ENCODE measurements at places on chromosomes 2 and 18.
A peak's percentile ranks its signal among the peaks of the same experiment; 100 is the strongest.

DNA sequence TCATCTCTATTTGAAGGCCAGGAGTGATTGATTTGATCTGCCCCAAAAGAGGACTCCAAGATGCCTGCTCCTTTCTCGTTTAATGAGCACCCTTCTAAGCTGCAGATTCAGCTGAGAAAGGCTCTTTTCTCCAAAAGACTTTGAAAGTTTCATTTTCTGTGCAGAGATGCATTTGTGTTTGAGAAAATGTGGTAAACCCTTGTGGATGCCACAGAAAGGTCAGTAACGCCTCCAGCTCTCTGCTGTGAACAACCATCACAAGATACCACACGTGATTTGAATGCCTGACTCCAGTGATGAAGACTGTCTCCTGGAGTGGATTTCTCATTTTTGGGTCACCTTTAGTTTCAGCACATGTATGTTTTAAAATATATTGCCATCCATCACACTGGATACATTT, 35.0 kb upstream of the CCDC85A start:
- no peak for DNase-seq

DNA sequence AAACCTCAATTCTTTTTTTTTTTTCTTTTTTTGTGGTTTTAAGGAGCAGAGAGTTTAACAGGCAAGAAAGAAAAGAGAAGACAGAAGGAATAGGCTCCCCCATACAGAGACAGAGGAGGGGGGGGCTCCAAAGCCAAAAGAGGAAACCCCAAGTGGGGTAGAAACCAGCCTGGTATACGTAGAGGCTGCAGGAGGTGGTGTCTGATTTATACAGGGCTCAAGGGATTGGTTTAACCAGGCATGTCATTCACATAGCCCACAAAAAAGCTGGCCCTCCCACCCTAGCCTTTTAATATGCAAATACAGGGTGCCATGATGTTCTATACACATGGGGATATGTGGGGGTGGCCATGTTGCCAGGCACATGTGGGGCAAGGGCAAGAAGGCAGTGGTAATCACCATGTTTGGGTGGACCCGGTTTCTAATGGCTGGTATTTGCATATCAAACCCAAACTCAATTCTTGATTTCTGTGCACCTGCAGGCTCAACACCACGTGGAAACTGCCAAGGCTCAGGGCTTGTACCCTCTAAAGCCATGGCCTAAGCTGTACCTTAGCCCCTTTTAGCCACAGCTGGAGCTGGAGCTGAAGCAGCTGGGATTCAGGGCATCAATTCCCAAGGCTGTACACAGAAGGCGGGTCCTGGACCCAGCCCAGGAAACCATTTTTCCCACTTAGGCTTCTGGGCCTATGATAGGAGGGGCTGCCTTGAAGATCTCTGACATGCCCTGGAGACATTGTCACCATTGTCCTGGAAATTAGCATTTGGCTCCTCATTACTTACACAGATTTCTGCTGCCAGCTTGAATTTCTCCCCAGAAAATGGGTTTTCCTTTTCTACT, 170.3 kb downstream of the MAIP1 start:
- DNase-seq = no peak

GRCh38 chr2:12456293-12457106, 260.2 kb upstream of the TRIB2 start:
- peak; percentile 36 for DNase-seq

DNA sequence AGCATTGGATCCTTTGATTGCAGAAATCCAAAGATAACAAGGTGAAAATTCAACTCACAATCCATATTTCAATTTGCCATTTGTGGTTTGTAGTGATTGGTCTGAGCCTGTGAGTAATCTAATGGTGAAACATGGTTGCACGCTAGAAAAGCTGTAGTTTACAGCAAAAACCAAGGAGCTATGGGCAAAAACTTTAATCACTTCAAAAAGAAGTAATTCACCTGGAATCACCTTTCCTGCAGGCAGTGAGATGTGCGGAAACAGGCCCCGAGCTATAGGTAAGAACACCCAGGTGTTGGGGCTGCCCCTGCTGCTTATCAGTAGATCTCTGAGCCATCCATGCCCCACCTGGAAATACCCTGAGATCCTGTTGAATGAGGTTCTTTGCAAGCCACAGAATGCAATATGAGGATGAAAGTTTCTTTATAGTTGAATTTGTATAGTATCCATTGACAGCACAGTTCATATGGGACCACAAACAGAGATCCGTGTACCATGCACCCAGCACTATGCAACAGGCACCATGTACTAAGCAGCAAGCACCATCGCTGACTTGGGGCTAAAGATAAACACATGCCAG, 208.2 kb downstream of the SPP2 start:
- no peak for DNase-seq

DNA sequence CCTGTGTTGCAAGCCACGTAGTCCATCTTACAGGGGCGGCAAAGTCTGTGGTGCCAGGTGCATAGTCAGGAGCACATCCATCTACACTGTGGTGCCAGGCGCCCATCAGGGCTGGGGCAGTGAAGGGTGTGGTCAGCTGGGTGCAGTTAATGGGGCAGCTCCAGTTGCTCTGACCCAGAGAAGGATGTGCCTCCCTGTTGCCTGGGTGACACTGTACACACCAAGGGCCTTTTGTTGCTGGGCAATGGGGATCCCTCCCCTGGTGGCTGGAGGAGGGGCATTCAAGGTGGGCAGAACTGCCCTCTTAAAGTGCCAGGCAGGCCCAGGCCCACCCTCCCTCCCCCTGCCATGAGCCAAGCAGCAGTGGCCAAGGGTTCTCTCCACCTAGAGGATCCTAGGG, 28.3 kb upstream of the IMP4 start:
- DNase-seq = no peak

DNA sequence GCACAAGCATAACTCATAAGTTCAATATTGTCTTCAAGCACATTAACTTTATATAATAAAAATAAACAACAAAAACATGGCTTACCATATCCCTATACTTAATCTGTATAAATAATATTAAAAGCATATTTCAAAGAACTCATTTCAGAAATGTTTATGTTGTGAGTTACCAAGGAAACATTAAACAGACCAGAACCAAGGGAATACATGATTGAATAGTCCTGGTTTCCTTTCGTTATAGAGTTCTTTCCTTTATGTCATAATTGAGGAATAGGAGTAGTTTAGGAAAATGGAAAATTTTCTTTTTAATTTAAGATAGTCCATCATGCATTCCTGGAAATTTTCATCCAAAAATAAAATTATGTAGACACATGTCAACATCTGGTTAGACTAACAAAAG, 343.0 kb downstream of the ERBB4 start:
- no peak for DNase-seq

- no peak for DNase-seq
Observed at GRCh38 chr2:170742896-170743529, 27.2 kb upstream of the ERICH2 start.

GRCh38 chr18:7094427-7094826, 23.2 kb downstream of the LAMA1 start:
- DNase-seq = no peak

DNA sequence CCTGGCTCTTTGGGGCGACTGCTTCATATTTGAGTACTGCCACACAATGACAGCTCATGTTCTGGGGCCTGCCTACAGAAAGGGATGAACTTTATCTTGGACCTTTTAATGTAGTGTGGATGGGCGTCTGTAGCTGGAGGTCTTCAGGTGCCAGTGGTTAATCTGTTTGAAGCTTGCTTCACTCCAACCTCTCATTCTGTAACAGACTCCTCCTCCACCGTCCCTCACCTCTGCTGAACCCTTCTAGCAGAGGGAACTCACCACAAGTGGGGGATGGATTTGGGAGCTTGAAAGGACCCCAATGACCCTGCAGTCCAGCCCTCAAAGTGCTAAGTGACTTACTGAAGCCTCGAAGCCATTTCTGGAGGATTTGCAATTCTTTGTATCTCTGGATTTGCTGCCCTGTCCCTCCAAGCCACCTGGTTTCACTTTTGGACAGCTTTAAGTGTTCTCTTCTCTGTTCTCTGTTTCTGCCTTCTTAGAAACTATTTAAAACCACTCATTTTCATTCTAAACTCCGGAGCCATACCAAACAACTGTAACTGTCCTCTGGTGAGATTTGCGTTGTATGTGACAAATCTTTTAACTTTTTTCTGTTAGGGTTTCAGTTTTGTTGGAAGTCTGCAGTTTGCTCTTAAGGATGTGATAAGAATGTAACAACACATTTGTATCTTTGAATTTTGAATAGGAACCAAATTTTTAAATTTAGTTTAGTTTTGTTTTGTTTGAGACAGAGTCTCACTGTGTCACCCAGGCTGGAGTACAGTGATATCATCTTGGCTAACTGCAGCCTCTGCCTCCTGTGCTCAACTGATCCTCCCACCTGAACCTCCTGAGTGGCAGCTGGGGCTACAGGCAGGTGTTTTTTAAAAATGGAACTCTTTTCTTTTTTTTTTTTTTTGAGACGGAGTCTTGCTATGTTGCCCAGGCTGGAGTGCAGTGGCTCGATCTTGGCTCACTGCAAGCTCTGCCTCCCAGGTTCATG, 37.0 kb upstream of the CASP8 start:
- DNase-seq = no peak

- DNase-seq = no peak
Observed at GRCh38 chr2:97728091-97728731, 14.8 kb downstream of the ZAP70 start.

DNA sequence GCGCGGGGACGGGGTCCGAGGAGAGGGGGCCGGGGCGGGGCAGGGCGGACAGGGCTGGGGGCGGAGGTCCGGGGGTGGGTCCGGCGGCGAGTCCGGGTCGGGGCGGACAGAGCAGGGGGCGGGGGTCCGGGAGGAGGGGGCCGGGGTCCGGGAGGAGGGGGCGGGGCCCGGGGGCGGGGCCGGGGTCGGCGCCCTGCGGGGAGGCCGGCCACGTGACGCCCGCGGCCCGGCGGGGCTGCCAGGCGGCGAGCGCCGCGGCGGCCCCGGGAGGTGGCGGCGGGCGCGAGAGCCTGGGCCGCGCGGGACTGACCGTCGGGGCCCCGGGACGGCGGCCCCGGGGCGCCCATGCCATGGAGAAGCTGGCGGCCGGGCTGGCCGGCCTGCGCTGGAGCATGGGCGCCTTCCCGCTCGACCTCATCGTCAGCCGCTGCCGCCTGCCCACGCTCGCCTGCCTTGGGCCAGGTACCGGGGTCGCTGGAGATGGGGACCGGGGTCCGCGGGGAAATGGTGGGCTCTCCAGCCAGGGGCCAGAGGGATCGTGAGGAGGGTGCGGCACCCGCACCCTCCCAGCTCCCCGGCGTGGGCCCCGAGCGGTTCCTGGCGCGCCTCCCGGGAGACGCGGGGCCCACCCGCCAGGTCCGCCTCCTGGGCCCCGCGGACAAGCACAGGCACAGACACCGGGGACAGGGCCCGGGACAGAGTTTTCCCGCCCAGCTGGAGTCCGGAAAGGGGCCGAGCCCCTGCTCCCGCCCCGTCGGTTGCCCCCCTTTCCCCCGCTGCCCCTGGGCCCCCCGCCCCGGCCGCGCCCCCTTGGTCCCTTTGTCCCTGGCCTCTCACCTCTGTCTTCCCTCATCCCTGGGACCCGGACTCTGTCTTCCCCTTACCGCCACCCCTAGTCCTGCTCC, at the start of gene GAREM2:
Gene GAREM2 (plus strand): TSS at position 218 of the 905 bp plus-strand sequence. CDS start 133 bp downstream, at position 351.
- DNase-seq = no peak

- no peak for DNase-seq
Observed at GRCh38 chr18:21769206-21769605, 28.6 kb downstream of the MIB1 start.

DNA sequence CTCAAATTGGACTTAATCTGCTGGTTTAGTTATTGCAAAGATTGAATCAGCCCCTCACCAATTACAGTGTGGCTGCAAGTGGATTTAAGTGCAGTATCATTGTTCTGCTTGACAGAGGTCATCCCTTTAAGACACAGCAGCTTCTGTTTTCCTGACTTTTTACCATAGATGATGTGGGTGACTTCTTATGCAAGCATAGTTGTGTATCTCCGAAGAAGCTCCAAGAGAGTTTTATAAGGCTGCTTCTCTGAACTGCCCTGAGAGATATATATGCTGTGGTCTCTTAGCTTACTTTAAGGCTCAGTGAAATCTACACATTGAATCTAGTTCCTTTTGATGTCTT, 3.5 kb downstream of the TRIB2 start:
- DNase-seq = no peak

DNA sequence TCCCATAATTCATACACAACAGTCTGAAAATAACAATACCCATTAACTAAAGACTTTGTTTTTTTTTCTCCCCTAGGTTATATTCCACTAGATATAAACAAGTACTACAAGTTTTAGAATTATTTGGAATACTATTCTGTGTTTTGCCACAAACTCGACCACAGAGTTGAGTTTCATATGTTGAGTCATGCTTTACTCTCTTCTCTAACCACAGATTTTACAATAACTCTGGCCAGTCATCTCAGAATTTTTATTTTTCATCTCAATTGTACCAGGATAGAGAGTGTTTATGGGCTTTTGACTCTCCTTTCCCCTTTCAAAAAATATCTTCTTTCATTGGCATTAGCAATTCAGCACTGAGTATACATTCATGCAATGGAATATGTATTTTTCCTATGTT, 348.7 kb upstream of the GALNT5 start:
- DNase-seq = no peak

GRCh38 chr2:159521272-159521671, 95.1 kb downstream of the BAZ2B start:
- DNase-seq = no peak

GRCh38 chr2:138718405-138718804, 61.8 kb downstream of the NXPH2 start:
- no peak for DNase-seq

- DNase-seq = no peak
Observed at GRCh38 chr2:240953426-240954410, 44.7 kb upstream of the SNED1 start.

DNA sequence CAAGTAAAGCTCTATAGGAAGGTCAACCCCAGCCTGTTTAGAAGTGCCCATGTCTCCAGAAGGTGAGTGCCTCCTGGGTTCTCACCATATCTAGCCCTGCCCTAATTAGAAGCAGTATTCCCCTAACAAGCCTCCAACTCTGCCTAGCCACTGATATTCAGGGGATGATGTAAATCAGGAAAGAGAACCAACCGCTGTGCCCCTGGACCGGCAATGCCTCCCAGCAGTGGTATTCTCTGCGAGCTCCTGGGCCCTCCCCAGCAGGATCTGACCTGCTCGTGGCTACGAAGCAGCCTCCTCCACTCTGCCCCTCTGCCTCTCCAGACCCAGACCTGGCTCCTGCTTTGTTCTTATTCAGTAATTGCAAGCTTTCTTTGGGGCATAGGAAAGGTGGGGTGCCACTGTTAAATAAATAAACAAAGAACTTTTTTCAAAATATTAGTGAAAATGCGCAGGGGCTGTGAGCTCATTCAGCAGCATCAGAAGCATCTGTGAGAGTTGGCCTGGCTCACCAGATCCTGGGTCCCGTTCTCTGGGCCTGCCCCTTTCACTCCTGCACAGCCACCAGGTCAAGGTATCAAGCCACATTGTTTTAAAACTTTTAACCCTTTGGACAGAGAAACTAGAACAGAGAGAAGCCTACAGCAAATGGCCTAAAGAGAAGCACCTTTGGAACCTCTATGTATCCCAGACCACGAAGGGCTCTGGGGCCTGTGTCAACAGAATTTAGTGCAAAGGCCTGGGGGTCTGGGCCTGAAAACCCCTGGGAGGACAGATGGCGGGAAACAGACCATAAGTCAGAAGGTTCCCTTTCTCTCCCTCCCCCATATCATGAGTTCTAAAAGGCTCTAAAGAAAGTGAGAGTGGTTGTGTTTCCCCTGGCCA, 11.9 kb downstream of the MREG start:
- no peak for DNase-seq

Data from esophagus squamous epithelium (tissue), 5 donors.